ENCODE measurements at places on chromosomes 12 and 14.

DNA sequence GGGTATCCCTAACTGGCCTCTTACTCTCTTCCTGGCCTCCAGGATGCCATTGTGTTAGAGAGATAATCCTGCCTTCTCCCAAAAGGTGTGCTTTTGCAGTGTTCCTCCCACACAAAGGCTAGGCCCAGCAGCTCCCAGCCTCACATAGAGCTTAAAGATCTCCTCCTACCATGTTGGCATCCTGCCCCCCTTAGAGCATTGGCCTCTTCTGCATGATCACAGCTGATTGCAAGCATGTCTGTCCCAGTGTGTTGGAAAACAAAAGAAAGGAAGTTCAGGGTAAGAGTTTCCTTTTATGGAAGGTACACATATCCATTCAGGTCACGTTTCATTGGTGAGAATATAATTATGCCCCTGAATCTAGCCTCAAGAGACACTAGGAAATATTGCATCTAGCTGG is 405.4 kb downstream of the TMTC2 start:
- no peak overlapping the region for H3K27ac ChIP-seq
- no peaks in the 10 kb centered on the region for H3K27me3 ChIP-seq
- H3K36me3 ChIP-seq, result no peaks in the 10 kb centered on the region
- peaks cover 6% of the 10 kb centered on the region for H3K4me1 ChIP-seq
- H3K4me3 ChIP-seq, result no peak overlapping the region

GRCh38 chr12:8680533-8680932 is 17.3 kb upstream of the RIMKLB start:
- no peak overlapping the region for H3K27ac ChIP-seq
- no peaks in the 10 kb centered on the region for H3K27me3 ChIP-seq

DNA sequence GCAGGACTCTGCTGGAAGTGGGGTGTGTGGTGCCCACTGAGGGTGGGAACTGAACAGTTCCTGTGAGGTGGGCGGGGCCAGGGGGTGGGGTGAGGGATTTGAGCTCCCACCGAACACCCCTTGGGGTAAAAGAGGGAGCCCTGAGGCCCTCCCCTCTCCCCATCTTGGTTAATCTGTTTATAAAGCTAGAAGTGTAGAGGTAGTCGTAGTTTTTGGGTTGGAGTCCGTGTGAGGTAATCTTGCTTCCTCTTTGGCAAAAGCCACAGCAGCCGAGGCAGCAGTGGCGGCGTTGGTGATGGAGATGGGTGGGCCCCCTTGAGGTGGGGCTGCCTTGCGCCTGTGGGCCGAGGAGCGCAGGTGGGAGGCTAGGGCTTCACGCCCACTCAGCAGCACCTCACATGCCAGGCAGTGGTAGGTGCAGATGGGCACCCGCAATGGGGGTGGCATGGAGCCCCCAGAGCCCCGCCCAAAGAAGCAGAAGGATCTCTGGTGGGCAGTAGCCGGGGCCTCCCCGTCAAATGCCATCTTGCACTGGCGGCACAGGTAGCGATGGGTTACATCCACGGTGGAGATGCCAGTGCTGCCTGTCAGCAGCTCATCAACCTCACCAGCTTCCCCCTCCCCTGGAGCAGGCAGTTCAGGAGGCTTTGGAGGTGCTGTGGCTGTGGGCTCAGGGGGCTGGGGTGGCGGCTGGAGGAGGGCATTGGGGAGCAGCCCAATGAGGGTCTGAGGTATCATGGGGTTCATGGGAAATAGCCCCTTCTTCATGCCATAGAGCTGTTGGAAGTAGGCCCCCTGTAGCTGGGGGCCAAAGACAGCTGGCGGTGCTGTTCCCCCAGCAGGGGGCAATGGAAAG is 29.6 kb downstream of the ZFHX2 start:
- DNase-seq, result no peak
- no peaks in the 10 kb centered on the region for H3K36me3 ChIP-seq
- no peaks in the 10 kb centered on the region for H3K4me1 ChIP-seq

- H3K27me3 ChIP-seq, result no peaks in the 10 kb centered on the region
- H3K4me3 ChIP-seq, result no peak overlapping the region
- no peaks in the 10 kb centered on the region for H3K36me3 ChIP-seq
- DNase-seq, result no peak
Observed at GRCh38 chr12:32110417-32110816, 3.8 kb downstream of the BICD1 start.

DNA sequence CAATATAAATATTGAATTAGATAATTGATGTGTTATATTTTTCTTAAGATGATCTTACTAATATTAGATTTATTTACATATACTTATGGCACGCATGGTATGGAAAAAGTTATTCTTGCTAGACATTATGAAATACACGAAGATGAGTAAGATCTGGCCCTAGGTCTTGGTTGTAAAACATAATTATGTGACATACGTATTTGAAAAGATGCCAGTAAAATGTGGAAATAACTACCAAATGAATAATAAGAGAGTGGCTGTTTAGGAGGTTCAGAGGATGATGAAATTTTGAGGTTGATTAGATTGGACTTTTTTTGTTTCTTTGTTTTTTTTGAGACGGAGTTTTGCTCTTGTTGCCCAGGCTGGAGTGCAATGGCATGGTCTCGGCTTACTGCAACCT is 41.3 kb downstream of the FANCM start:
- peaks cover 17% of the 10 kb centered on the region for H3K36me3 ChIP-seq
- no peak overlapping the region for H3K4me3 ChIP-seq
- no peaks in the 10 kb centered on the region for H3K4me1 ChIP-seq
- H3K27me3 ChIP-seq, result no peaks in the 10 kb centered on the region
- DNase-seq, result no peak

GRCh38 chr14:85512451-85512850 is 17.5 kb upstream of the FLRT2 start:
- H3K4me3 ChIP-seq, result no peak overlapping the region
- H3K4me1 ChIP-seq, result no peaks in the 10 kb centered on the region
- no peaks in the 10 kb centered on the region for H3K36me3 ChIP-seq
- H3K27ac ChIP-seq, result no peak overlapping the region
- no peak for DNase-seq
- H3K27me3 ChIP-seq, result no peaks in the 10 kb centered on the region

DNA sequence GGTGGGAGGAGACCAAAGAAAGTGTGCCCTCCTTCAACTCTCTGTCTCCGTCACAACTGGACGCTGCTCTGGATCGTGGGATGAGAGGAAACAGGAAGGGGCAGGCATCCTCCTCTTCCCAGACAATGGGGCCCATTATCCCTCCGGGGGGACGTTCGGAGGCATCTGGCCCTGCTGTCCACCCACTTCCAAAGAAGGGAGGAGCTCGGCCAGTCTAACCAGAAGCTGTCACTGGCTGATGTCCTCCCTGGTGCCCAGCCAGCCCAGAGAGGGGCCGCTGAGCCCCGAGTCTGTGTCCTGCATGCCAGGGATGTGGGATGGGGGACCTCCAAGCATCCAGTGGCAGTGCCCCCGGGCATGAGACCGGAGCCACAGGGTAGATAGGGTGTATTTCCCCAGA is 39.8 kb upstream of the MEG3 start:
- H3K27ac ChIP-seq, result no peak overlapping the region
- no peak for DNase-seq
- no peaks in the 10 kb centered on the region for H3K36me3 ChIP-seq
- no peak overlapping the region for H3K4me3 ChIP-seq
- H3K27me3 ChIP-seq, result no peaks in the 10 kb centered on the region

DNA sequence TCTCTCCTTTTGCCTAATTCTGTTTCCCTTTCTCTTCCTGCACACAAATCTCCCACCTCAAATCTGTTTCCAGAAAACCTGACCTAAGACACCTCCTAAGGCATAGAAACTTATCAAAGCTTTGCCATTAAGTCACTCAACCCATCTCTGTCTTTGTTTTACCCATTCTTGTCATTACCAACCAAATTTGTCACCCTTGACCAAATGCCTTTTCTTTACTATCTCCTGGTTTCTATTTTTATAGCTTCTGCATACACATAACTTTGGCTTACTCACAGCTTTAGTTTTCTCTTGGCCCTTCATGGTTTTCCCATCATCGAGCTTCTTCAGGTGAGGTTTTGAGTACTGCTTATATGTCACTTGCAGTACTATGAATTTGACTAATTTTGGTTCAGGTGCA is 184.2 kb downstream of the BCAT1 start:
- no peak for DNase-seq
- H3K4me1 ChIP-seq, result peaks cover under 1% of the 10 kb centered on the region
- H3K4me3 ChIP-seq, result no peak overlapping the region
- no peaks in the 10 kb centered on the region for H3K27me3 ChIP-seq
- H3K36me3 ChIP-seq, result no peaks in the 10 kb centered on the region
